Stimulated activated CD4-positive, alpha-beta T cell treated with anti-CD3 and anti-CD28 coated beads, TNF-alpha, amount 100 ng/mL, for 48 hours (primary cell): ENCODE measurements at places on chromosomes 3 and 15.

DNA sequence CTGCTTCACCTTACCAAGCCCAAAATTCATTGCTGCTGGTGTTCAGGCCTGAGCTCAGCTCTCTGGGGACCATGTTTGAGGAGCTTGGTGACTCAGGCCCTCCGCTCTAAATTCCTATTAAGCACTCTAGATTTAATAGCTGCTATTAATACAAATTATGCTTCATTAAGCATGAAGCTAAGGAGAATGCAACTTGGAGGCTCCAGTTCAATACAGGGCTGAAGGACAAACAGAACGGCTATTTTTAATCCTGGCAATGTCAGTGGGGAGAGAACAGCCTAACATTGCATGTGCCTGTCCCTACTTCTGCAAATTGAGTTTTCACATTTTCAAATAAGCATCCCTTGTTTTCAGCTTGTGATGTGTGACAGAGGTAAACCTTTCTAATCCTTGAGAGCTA lies 80.1 kb upstream of the TRIM42 start:
- no peak for DNase-seq

- no peak for DNase-seq
Observed at GRCh38 chr3:152650177-152650576, 184.8 kb upstream of the P2RY1 start.

DNA sequence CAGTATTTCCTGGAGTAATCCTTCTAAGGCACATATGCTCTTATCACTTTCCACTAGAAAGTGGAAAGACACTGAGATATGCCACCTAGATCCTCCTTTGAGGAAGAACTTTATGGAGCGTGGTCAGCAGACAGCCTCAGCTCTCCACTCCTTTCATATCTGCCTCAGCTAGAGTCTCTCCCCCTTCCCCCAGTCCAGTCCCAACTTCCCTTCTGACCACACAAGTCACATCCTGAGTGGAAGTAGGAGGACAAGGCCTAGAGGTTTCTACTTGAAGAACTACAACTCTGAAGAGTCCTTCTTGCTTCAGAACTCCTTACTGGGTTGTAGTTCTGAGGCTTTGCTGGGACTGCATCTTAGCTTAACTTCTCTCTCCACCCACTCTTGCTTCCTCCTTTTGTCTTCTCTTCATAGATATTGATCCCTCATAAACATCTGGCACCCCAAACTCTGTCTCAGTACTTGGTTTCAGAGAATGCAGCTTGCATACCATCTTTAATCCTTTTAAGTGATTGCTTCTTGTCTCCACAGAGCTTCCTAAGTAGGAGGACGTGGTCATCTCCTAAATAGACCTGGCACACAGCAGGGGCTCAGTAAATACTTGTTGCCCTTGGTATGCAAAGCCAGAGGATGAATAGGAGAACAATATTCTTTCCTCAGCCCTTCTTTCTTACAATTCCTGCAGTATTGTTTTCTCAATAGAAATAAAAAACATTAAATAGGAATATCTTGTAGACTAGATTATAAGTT lies 109.6 kb downstream of the OXSM start:
- DNase-seq, result no peak

DNA sequence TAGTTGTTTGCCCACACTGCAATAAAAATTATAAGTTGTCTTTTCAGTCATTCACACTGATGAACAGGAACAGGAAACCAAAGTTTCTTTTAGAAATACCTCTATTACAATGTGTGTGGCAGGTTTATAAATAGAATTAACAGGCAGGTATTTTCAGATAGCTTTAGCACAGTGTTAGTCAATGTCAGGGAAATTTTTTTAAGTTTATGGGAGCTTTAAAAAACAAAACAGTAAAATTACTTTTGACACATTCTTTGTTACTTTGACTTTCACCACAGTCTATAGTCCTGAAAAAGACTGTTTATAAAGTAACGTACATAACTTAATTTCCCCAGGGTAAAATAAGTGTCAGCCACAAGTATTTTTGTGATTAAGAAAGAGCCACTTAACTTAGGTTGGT lies 38.1 kb downstream of the SERPINI1 start:
- no peak for DNase-seq

DNA sequence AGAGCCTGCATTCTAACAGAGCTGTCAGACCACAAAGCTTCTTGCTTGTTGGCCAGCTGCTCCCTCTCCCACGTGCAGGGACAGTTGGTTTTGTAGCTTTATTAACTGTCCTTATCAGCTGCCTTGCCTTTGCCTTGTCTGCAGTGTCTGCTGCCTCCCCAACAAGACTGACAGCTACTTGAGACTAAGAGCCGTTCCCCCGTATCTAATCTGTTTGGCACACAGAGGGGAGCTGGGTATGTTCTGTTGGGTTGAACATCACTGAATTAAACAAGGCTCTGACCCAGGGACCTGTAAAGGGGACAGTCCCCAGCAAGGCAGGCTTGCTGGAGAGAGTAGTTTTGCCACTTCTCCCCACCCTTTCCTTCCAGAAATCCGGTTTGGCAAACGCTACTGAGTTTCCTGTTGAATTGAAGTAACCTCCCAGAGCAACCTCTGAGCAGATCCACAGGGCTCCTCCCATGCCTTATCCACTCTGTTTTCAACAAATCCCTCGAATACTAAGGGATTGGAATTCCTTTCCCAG lies 116.1 kb downstream of the ANP32A start:
- DNase-seq, result no peak

- no peak for DNase-seq
Observed at GRCh38 chr15:61994216-61994615, 66.0 kb downstream of the VPS13C start.

DNA sequence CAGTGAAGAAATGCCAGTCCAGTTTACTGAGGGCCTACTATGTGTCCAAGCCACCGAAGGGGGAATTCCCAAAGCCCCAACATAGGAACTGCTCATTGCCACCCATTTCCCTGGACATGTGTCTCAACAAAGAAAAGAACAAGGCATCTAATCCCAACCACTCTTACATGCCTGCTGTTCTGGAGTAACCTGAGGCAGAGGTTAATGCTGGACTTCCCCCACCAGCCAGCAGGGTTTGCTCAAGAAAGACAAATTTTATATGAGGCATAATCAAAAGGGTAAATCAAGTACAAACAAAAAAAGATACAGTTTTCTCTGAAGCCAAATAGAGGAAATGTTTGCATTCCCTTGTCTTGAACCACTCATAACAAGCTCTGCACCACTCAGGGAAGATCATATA lies 4.1 kb downstream of the ADCY5 start:
- DNase-seq, result no peak

DNA sequence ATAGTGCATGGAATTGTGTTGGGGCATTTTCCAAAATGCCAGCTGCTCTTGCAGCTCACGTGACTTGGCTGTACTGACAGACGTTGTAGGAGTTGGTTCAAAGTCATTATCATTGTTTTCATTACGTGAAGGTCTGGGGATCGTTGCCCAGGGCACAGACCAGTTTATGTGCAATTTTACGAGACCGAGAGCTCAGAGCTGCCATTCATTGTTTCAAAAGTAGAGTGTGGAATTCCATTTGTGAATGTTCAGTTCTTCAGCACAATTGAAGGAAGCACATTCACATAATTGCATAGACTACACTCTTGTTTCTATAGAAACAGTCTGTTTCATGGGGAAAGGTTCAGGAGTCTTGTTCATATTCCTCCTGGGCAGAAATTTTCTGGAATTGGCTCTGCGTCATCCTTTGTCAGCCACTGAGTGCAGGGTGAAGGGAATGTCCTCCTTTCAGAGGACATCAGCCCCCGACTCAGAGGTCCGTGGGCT lies 54.5 kb downstream of the GABRG3 start:
- DNase-seq, result no peak

GRCh38 chr15:67049351-67050044 lies 15.9 kb upstream of the SMAD3 start:
- DNase-seq, result no peak

DNA sequence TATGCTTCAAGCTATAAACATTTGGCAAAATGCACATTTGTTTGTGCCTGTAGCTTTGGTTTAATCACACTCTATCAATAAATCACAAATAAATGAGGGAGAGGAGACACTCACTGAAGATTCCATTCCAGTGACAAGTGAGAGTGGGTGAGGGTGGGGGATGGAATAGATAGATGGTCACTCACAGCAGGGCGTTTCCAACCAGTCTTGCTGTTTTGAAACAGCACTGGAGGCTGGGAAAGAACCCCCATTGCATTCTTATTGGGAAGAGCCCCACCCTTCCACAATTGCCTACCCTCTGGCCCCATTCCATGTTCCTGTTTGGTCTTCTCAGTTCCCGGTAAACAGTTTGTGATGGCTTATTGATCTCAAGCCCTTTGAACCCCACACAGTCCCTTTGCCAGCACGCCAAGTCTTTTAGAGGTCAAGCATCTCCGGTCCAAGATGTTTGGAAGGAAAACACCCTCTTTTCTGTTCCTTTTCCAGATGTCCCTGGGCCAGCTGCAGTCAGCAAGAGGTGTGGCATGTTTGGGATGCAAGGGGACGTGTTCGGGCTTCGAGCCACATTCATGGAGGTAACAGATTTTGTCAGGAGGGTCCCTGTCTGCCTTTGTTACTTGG lies 30.7 kb downstream of the LMCD1 start:
- DNase-seq, result no peak
